ENCODE measurements at places on chromosomes 11 and 22.

GRCh38 chr11:88042238-88042637 lies 133.0 kb downstream of the RAB38 start:
- no peak overlapping the region for H3K27ac ChIP-seq
- no peak for DNase-seq
- H3K4me1 ChIP-seq = no peaks in the 10 kb centered on the region
- no peak overlapping the region for H3K4me3 ChIP-seq
- no peaks in the 10 kb centered on the region for H3K27me3 ChIP-seq

GRCh38 chr11:95193541-95193940 lies 37.5 kb downstream of the SESN3 start:
- peaks cover 13% of the 10 kb centered on the region for H3K36me3 ChIP-seq
- H3K4me1 ChIP-seq = no peaks in the 10 kb centered on the region
- no peaks in the 10 kb centered on the region for H3K27me3 ChIP-seq
- H3K27ac ChIP-seq = no peak overlapping the region
- H3K4me3 ChIP-seq = no peak overlapping the region

GRCh38 chr11:75954039-75954438 lies 139.0 kb downstream of the UVRAG start:
- no peaks in the 10 kb centered on the region for H3K27me3 ChIP-seq
- no peak overlapping the region for H3K4me3 ChIP-seq
- H3K36me3 ChIP-seq = no peaks in the 10 kb centered on the region
- no peak for DNase-seq
- no peak overlapping the region for H3K27ac ChIP-seq

- H3K27ac ChIP-seq = peak overlapping the region; percentile 10
- no peak for DNase-seq
- H3K4me1 ChIP-seq = no peaks in the 10 kb centered on the region
- no peaks in the 10 kb centered on the region for H3K36me3 ChIP-seq
- no peak overlapping the region for H3K4me3 ChIP-seq
- H3K27me3 ChIP-seq = no peaks in the 10 kb centered on the region
Measured at GRCh38 chr11:15905366-15906104, 450.8 kb downstream of the SOX6 start.

GRCh38 chr11:115677190-115677589 lies 173.0 kb upstream of the CADM1 start:
- H3K4me3 ChIP-seq = no peak overlapping the region
- H3K27me3 ChIP-seq = no peaks in the 10 kb centered on the region
- DNase-seq = no peak
- H3K4me1 ChIP-seq = no peaks in the 10 kb centered on the region
- H3K27ac ChIP-seq = no peak overlapping the region

- H3K4me3 ChIP-seq = no peak overlapping the region
- H3K4me1 ChIP-seq = peaks cover 7% of the 10 kb centered on the region
- H3K27ac ChIP-seq = no peak overlapping the region
- no peaks in the 10 kb centered on the region for H3K27me3 ChIP-seq
- no peaks in the 10 kb centered on the region for H3K36me3 ChIP-seq
Measured at GRCh38 chr11:74175920-74176319, 4.8 kb downstream of the PPME1 start.

GRCh38 chr22:31879585-31879984 lies 64.8 kb upstream of the YWHAH start:
- H3K27ac ChIP-seq = no peak overlapping the region
- DNase-seq = no peak
- H3K36me3 ChIP-seq = peaks cover 10% of the 10 kb centered on the region
- no peak overlapping the region for H3K4me3 ChIP-seq

- H3K27me3 ChIP-seq = no peaks in the 10 kb centered on the region
- no peaks in the 10 kb centered on the region for H3K36me3 ChIP-seq
- no peak overlapping the region for H3K4me3 ChIP-seq
Measured at GRCh38 chr11:85805387-85805786, 5.6 kb downstream of the SYTL2 start.

- H3K4me1 ChIP-seq = peaks cover 7% of the 10 kb centered on the region
- DNase-seq = no peak
- H3K4me3 ChIP-seq = no peak overlapping the region
- no peak overlapping the region for H3K27ac ChIP-seq
- no peaks in the 10 kb centered on the region for H3K27me3 ChIP-seq
- H3K36me3 ChIP-seq = no peaks in the 10 kb centered on the region
Measured at GRCh38 chr11:94751786-94752185, 16.4 kb upstream of the AMOTL1 start.

GRCh38 chr22:42595434-42595833 lies 19.2 kb downstream of the POLDIP3 start:
- H3K4me1 ChIP-seq = no peaks in the 10 kb centered on the region
- H3K27ac ChIP-seq = no peak overlapping the region
- H3K36me3 ChIP-seq = peaks cover 92% of the 10 kb centered on the region
- DNase-seq = no peak
- no peak overlapping the region for H3K4me3 ChIP-seq
- no peaks in the 10 kb centered on the region for H3K27me3 ChIP-seq

DNA sequence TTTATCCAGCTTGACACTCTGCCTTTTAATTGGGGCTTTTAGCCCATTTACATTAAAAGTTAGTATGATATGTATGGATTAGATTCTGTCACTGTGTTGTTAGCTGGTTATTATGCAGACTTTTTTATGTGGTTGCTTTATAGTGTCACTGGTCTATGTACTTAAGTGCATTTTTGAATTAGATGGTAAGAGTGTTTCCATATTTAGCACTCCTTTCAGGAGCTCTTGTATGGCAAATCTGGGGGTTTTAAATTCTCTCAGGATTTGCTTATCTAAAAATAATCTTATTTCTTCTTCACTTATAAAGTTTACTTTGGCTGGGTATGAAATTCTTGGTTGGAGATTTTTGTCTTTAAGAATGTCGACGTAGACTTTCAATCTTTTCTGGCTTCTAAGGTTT lies 4.0 kb downstream of the OR52E6 start:
- no peak overlapping the region for H3K27ac ChIP-seq
- no peaks in the 10 kb centered on the region for H3K27me3 ChIP-seq
- H3K4me3 ChIP-seq = no peak overlapping the region
- H3K36me3 ChIP-seq = no peaks in the 10 kb centered on the region
- no peaks in the 10 kb centered on the region for H3K4me1 ChIP-seq

DNA sequence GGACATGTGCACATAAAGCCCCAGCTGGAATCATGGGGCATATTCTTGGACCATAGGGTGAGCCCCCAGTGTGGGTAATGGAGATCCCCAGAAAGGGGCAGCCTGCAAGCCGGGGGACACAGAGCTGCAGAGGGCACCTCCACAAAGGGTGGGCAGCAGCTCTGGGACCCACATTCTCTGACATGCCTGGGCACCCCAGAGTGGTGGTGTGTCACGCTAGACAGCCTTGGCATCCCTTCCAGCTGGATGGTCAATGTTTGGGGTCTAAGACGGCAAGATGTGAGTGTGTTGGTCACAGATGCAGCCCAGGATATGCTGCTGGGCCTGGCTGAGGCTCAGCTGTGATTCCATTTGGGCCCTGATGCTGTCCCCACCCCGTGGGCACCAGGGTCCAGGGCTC lies 9.7 kb downstream of the ADORA2A start:
- peaks cover 4% of the 10 kb centered on the region for H3K4me1 ChIP-seq
- H3K36me3 ChIP-seq = no peaks in the 10 kb centered on the region
- H3K27ac ChIP-seq = no peak overlapping the region
- no peak overlapping the region for H3K4me3 ChIP-seq
- DNase-seq = peak; percentile 38

- H3K27me3 ChIP-seq = no peaks in the 10 kb centered on the region
- no peaks in the 10 kb centered on the region for H3K36me3 ChIP-seq
- no peak overlapping the region for H3K4me3 ChIP-seq
- H3K27ac ChIP-seq = no peak overlapping the region
- H3K4me1 ChIP-seq = no peaks in the 10 kb centered on the region
Measured at GRCh38 chr11:73197348-73197747, 20.7 kb upstream of the P2RY2 start.

- H3K4me1 ChIP-seq = no peaks in the 10 kb centered on the region
- no peak overlapping the region for H3K4me3 ChIP-seq
- H3K36me3 ChIP-seq = no peaks in the 10 kb centered on the region
- H3K27me3 ChIP-seq = no peaks in the 10 kb centered on the region
- DNase-seq = no peak
- H3K27ac ChIP-seq = no peak overlapping the region
Measured at GRCh38 chr11:126497581-126498122, 142.2 kb downstream of the ST3GAL4 start.

GRCh38 chr11:64546176-64546575 lies 44.8 kb upstream of the SLC22A12 start:
- no peak overlapping the region for H3K4me3 ChIP-seq
- no peak for DNase-seq
- H3K4me1 ChIP-seq = no peaks in the 10 kb centered on the region
- H3K36me3 ChIP-seq = no peaks in the 10 kb centered on the region
- no peak overlapping the region for H3K27ac ChIP-seq

DNA sequence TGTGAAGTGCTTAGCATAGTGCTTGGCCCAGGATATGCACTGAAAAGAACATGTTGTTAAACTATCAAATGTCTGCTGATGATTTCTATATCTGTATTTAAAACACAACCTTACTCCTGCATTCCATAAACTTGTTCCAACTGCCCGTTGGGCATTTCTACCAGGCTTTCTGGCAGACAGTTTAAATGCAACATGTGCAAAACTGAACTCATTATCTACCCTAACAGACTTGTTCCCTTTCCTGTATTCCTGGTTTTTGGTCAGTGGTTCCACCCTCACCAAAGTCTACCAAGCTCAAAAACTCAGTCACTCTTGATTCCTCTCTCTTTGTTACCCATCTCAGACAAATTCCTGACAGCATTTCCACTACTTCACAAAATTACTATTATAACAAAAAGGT lies 6.5 kb upstream of the RAB38 start:
- H3K4me3 ChIP-seq = no peak overlapping the region
- no peaks in the 10 kb centered on the region for H3K36me3 ChIP-seq
- DNase-seq = no peak
- H3K4me1 ChIP-seq = no peaks in the 10 kb centered on the region
- H3K27me3 ChIP-seq = no peaks in the 10 kb centered on the region

GRCh38 chr11:13771151-13771550 lies 102.7 kb downstream of the FAR1 start:
- H3K27ac ChIP-seq = no peak overlapping the region
- no peak overlapping the region for H3K4me3 ChIP-seq
- no peaks in the 10 kb centered on the region for H3K36me3 ChIP-seq
- no peaks in the 10 kb centered on the region for H3K27me3 ChIP-seq
- DNase-seq = no peak

- H3K4me3 ChIP-seq = no peak overlapping the region
- H3K4me1 ChIP-seq = no peaks in the 10 kb centered on the region
- no peaks in the 10 kb centered on the region for H3K27me3 ChIP-seq
- H3K36me3 ChIP-seq = no peaks in the 10 kb centered on the region
- no peak overlapping the region for H3K27ac ChIP-seq
- no peak for DNase-seq
Measured at GRCh38 chr11:119529936-119530335, 107.0 kb upstream of the THY1 start.

- H3K4me1 ChIP-seq = no peaks in the 10 kb centered on the region
- H3K27me3 ChIP-seq = no peaks in the 10 kb centered on the region
- DNase-seq = no peak
- no peak overlapping the region for H3K27ac ChIP-seq
- peaks cover 68% of the 10 kb centered on the region for H3K36me3 ChIP-seq
Measured at GRCh38 chr11:9732453-9732852, 68.6 kb downstream of the SWAP70 start.

- no peaks in the 10 kb centered on the region for H3K27me3 ChIP-seq
- no peak for DNase-seq
- no peak overlapping the region for H3K27ac ChIP-seq
- no peak overlapping the region for H3K4me3 ChIP-seq
Measured at GRCh38 chr22:23250056-23250784, 69.9 kb downstream of the BCR start.

- H3K4me3 ChIP-seq = no peak overlapping the region
- H3K4me1 ChIP-seq = no peaks in the 10 kb centered on the region
- no peak overlapping the region for H3K27ac ChIP-seq
- no peaks in the 10 kb centered on the region for H3K27me3 ChIP-seq
Measured at GRCh38 chr11:76592025-76592914, 78.3 kb downstream of the LRRC32 start.

DNA sequence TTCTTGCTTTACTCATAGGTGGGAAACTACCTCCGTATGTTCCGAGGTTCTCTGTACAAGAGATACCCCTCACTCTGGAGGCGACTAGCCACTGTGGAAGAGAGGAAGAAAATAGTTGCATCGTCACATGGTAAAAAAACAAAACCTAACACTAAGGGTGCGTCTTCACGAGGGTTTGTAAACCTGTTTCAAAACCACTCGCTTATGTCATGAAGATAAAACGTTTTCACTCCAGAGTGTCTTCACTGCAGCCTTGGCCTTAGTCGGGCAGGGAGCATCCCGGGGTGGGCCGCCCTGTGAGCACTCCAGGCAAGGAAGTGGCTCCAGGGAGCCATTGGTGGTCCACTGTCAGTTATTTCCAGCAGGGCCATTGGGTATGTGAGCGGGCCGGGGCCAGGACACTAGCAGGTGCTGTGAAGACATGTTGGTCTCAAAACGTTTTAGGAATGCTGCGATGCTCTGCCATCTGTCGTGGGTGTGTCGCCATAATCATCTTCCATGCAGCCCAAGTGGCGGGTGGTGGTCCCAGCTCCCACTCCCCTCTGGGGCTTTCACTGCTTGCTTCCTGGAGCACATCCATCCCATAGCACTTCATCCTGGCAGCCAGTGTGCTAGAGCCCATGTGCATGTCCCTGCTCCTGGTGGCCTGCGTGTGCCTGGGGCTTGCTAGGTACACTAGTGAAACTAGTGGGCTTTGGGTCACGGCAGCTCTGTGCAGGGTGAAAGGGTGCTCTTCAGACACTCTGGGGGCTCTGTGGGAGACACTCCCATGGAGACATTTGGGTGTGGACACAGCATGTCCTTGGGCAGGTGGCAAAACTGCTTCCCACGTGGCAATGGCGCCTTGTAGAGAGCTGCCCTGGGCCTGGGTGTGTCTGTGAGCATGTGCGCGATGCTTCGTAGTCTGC lies 5.2 kb downstream of the SMARCB1 start:
- H3K27me3 ChIP-seq = no peaks in the 10 kb centered on the region
- no peak overlapping the region for H3K4me3 ChIP-seq
- no peaks in the 10 kb centered on the region for H3K4me1 ChIP-seq

DNA sequence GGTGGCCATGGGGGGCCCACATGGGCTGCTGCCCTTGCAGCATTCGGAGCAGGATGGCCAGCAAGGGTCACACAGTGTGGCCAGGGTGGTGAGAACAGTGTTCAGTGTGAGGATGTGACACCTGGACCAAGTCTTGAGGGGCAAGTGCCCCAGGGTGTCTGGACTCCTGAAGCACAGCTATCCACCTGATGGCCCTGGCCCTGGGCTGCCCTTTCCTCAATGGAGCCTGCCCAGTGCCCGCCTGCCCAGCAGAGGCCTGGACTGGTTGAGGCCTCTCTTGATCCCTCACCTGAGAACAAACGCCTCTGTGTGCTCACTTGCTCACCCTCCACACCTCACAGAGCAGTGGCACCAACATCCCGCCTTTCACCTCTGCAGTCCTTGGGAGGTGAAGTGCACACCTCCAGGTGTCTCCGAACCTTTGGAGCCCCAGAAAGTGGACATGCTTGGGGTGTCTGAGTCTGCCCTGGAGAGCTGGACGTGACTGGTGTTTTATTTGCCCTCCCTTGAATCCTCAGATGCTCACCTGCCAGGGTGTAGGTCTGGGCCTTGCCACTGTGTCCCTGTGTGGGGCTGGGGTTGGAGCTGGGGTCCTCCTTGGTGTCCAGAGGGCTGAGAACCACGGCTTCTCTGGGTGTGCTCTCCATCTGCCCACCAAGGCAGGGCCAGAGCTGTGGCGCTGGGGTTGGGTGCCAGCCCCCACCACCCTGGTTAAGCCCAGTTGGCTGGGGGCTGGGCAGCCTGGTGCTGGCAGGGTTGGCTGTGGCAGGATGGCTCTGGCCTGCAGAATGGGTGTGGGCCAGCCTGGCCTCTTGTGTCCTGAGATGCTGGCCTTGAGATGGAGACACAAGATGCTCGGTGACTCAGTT lies 3.8 kb upstream of the MUC2 start:
- H3K36me3 ChIP-seq = no peaks in the 10 kb centered on the region
- no peaks in the 10 kb centered on the region for H3K4me1 ChIP-seq
- no peaks in the 10 kb centered on the region for H3K27me3 ChIP-seq
- DNase-seq = no peak
- no peak overlapping the region for H3K27ac ChIP-seq
